Renal cortical epithelial cell (primary cell): ENCODE measurements at places on chromosomes 11 and 22. TPM values are rescaled to one million over a fixed set of nuclear protein-coding genes. Genes with fewer than 3 reads are reported as not detected.
A peak's percentile ranks its signal among the peaks of the same experiment; 100 is the strongest.

TUBA8 gene
- total RNA-seq: 0.35 and 1.2 TPM in 2 replicates

LYVE1 gene
- total RNA-seq: 0.05 and 0.17 TPM in 2 replicates

GRCh38 chr11:24900514-24900913, 403.7 kb downstream of the LUZP2 start:
- DNase-seq: no peak

DNA sequence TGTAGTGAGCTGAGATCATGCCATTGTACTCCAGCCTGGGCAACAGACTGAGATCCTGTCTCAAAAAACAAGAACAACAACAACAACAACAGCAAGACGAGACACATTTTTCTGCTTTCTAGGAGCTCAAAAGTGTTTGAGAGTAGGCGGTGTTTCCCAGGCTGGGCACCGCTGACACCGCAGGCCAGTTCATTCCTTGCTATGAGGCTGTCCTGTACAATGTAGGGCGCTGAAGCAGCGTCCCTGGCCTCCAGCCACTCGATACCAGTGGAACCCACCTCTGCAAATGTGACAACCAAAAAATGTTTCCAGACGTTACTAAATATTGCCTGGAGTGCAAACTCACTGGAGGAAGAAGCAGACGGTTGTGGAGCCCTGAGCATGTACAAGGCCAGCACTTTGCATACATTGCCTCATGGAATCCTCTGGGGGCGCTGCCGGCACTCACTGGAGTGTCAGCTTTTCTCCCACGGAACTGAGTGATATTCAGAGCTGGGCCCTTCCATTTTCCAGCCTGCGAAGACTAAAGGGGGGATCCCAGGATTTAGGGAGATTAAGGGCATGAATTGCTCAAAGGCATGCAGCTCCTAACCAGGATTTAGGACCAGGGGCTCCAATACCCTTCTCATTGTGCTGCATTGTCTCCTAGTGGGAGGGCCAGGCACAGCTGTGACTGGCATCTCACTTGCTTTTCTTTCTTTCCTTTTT, 5.8 kb upstream of the MIEF1 start:
- DNase-seq: peak; percentile 49

- DNase-seq: peak; percentile 41
Observed at GRCh38 chr22:26570115-26570514, 19.8 kb downstream of the TPST2 start.

DNA sequence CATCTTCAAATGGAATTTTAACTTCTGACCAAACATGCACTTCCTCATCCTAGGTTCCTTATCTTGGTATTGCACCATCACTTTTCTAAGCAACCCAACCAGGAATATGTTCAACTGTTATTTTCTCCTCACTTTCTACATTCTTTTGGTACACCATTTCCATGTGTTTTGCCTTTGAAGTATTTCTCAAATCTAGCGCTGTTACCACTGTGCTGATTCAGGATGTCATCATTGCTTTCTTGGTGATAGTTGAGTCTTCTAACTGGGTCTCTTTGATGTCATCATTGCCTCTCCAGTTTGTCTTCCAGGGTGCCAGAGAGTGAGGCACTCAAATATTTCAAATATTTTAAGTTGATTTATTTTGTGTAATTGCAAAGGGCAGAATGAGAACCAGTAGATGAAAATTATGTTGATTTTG, 47.5 kb downstream of the HORMAD2 start:
- peak; percentile 2 for DNase-seq
